ENCODE measurements at places on chromosomes 2 and 18.

DNA sequence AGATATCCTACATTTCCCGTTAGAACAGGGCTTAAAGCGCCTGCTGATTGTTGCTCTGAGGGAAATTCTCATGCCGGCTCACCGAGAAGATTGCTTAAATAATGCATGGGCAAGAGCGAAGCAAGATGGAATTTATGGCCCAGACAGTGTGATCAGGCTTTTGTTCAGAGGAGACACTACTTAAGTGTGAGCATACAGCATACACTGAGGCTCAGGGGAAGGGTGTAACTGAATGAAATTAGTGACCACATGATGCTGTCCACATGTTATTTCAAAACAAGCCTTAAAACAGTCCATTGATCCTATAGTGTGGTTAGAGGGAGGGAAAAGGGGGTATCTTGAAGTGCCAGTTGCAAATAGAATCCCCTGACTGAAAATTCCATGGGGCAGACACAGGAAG lies 125.5 kb downstream of the RAPGEF4 start:
- DNase-seq, result no peak

- DNase-seq, result no peak
Observed at GRCh38 chr2:107285621-107286299, 399.8 kb upstream of the ST6GAL2 start.

DNA sequence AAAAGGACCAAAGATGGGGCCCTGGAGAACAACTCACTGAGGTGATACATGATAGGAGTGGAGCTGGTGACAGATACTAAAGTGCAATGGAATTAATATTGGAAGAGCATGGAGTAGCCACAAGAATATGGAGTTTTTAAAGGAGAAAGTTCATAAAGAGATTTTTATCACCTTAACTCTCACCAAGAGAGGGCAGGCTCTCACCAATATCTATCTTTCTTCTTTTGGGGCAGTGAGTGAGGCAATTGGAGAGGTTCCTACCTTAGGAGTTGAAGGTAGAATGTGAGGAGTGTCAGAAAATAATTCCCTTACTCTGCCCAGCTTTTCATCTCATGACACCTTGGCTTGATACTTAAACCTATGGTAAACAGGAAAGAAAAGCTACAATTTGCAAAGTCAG lies 233.7 kb upstream of the CWC22 start:
- DNase-seq, result no peak

- peak; percentile 59 for DNase-seq
Observed at GRCh38 chr2:159285929-159286708, at the start of gene WDSUB1. Gene WDSUB1 (minus strand): TSS chr2:159286703. CDS start chr2:159283069, 3,634 bp downstream.

DNA sequence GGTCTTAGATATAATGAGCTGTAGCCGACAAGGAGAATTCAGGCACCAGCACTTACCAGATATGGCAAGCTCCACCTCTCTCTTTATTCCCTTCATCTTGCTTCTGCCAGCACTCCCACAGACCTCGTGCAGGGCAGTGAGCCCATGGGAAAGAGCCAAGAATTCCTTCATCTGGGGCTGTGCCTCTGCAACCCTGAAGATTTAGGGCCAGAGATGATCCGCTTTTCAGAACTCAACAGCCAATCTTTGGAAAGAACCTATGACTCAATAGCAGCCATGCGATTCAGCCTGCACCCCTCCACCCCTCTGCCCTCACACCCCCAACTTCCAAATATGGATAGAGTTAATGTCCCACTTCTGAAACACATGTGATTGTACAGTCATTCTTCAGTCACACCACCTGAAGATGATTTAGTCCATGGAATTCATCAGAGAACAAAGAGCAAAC lies 533.7 kb upstream of the TNP1 start:
- DNase-seq, result no peak

DNA sequence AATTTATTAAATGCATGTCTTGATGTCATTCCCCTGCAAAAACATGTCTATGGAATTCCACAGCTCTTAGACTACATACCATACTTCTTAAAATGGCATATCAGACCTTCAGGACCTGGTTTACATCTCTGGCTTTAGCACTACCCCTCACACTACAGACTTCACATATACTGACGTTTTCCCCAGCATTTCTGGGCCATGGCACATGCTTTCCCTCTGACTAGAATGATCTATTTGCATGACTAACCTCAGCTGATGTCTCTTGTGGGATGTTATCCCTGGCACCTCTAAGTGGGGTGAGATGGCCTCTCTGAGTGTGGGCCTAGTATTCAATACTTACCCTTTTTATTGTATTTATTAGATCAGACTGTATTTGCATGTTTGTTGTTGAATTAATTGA lies 381.6 kb downstream of the ERBB4 start:
- DNase-seq, result no peak

- DNase-seq, result no peak
Observed at GRCh38 chr18:59377613-59378337, 18.7 kb upstream of the LMAN1 start.

- DNase-seq, result no peak
Observed at GRCh38 chr2:239047420-239047819, 199.5 kb downstream of the TWIST2 start.

GRCh38 chr2:197378086-197378485 lies 56.7 kb downstream of the SF3B1 start:
- DNase-seq, result no peak

- DNase-seq, result no peak
Observed at GRCh38 chr2:7165736-7166135, 248.5 kb downstream of the RNF144A start.

DNA sequence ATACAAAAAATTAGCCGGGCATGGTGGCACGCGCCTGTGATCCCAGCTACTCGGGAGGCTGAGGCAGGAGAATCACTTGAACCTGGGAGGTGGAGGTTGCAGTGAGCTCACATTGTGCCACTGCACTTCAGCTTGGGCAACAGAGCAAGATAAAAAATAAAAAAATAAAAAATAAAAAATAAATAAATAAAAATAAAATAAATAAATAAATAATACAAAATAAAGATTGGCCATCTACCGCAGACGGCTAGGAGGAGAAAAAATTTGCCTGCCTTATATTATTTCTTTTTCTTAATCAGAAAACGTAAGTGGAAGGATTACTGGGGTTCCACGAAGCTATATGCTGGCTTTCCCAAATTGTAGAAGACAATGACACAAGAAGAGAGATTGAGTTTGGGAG lies 229.7 kb downstream of the EPHA4 start:
- DNase-seq, result no peak

DNA sequence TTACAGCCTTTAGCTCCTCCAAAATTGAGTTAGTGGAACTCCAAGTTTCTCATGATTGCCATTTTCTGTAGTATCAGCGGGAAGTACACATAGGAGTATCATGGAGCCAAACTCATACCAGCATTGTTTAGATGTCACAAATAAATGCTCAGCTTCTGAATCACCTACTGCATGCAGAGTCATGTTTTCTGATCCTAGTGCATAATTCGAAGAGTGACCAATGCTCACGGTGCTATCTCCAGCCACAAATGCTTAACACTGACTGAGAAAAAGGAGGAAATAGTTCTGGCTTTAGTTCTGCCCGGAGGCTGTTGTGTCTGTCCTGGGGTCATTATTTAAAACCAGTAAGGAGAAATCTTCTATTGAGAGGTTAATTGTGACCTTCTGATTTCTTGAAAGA lies 45.4 kb upstream of the LRATD1 start:
- no peak for DNase-seq

DNA sequence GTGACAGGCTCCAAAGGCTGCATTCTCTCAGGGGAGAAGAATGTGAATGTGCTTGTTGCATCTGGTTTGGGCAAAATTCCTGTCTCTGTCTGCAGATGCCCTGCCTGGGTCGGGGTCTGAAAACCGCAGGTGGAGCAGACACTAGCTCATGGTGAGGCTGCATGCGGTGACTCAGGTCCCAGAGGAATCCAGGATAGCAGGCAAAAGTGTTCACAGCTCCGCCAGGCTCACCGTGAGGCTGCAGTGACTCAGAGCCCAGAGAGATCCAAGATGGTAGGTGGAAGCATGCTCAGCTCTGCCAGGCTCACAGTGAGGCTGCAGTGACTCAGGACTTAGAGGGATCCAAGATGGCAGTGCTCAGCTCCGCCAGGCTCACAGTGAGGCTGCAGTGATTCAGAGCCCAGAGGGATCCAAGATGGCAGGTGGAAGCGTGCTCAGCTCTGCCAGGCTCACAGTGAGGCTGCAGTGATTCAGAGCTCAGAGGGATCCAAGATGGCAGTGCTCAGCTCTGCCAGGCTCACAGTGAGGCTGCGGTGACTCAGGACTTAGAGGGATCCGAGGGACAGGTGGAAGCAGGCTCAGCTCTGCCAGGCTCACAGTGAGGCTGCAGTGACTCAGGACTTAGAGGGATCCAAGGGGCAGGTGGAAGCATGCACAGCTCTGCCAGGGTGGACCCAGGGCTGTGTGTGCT lies 200.5 kb downstream of the ACKR3 start:
- DNase-seq, result no peak

DNA sequence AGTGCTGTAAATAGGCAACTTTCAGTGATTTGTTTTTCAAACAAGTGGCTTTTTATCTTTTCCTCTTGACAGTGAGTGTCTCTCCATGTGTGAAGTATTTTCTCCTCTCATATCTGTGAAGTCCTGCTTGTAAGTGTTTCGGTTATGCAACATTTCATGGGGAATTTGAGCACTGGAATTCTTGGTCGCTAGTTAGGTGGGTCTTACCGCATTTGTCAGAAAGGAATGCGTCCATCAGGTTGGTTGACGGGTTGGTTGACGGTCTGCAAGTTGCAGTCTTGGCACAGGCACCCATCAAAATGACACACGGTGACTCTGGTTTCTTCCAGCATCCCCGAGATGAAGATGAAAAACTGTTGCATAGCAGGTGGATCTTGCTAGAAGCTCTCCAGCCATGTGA lies 109.8 kb downstream of the AGAP1 start:
- no peak for DNase-seq

DNA sequence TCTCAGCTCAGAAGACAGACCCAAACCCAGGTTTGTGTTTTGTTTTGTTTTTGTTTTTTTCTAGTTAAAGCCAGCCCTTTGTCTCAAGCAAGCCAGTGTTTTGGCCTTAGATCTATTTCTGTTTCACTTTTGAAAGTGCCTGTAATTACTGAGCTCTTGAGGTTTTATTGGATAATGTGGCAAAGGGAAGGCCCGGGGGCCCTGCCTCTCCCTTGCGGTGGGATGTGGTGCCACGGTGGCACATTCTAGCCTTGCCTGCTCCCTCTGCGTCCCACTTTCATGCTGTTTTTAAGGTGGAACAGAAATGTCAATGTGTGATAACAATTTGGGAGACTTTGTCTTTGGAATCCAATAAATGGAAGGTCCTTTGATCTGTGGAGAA lies 2.5 kb downstream of the HPCAL1 start:
- no peak for DNase-seq

DNA sequence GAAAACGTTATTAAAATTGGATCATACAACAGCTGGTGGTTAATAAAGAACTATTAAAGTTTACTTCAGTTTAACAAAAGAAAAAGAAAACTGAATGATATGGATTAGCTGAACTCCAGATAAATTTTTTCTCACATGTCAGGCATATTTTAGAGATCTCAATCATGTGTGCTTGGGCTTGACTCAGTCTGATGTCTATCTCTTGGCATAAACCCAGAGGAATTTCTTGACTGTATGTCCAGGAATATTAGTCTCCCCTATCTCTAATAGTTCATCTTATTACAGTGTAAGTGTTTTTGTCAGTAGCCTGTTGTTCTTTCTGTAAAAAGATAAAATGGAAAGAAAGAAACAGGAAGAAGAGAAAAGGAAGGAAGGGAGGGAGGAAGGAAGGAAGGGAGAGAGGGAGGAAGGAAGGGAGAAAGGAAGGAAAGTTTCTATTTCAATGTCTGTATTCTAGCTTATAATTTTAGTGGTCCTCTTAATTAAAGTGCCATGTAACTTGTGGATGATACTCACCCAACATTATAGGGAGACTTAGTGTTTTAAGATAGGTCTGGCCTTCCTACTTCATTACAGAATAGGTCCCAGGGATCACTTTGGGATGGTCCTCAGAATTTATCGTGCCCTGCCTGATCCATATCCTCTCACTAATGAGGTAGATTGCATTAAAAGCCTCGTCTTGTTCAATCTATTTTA lies 99.7 kb upstream of the UGP2 start:
- DNase-seq, result no peak

DNA sequence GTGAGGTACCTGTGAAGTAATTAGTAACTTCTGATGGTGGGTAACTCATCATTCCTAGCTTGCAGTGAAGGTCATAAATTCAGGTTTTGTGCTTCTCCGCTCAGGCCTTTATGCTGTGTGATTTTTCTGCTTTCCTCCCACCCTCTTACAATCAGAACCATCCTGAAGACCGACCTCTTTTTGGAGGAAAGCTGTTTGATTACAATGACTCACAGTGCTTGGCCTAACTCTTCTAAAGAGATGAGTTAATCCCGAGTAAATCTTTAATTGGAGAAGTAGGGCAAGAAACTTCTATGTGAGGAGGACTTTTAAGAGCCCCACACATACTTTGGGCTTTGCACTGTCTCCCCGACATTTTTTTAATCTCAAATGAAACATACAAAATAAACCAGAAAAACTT lies 53.1 kb downstream of the TTC27 start:
- DNase-seq, result no peak

GRCh38 chr2:223865124-223865523 lies 27.7 kb upstream of the AP1S3 start:
- no peak for DNase-seq

- no peak for DNase-seq
Observed at GRCh38 chr2:51301381-51301780, 269.4 kb upstream of the NRXN1 start.

DNA sequence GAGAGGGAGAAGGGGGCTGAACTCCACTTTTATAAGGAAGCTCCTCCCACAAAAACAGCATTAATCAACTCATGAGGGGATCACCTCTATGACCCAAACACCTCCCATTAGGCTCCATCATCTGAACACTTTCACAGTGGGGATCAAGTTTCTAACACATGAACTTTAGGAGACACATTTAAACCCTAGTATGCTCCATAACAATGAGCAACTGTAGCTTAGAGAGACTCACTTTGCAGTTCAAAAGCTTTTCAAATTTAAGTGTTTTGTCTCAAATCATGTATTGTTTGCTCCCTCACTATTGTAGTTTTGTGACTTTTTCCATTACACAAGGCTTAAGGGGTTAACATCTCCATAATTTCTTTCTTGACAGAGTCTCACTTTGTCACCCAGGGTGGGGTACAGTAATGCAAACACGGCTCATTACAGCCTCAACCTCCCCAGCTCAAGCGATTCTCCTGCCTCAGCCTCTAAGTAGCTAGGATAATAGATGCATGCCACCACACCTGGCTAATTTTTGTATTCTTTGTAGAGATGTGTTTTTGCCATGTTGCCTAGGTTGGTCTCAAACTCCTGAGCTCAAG lies 352.7 kb upstream of the CDH20 start:
- DNase-seq, result no peak

- no peak for DNase-seq
Observed at GRCh38 chr2:216713691-216714336, 18.5 kb upstream of the IGFBP5 start.

- DNase-seq, result no peak
Observed at GRCh38 chr18:47283476-47283875, 32.0 kb upstream of the SKOR2 start.

- no peak for DNase-seq
Observed at GRCh38 chr18:78679613-78680260, 299.9 kb upstream of the SALL3 start.

- no peak for DNase-seq
Observed at GRCh38 chr2:138536302-138536701, 34.7 kb downstream of the SPOPL start.

GRCh38 chr2:395886-396285 lies 108.0 kb upstream of the ALKAL2 start:
- DNase-seq, result no peak

GRCh38 chr2:83899271-83899670 lies 559.8 kb downstream of the SUCLG1 start:
- DNase-seq, result no peak
